ENCODE measurements at places on chromosomes 5 and 9.

DNA sequence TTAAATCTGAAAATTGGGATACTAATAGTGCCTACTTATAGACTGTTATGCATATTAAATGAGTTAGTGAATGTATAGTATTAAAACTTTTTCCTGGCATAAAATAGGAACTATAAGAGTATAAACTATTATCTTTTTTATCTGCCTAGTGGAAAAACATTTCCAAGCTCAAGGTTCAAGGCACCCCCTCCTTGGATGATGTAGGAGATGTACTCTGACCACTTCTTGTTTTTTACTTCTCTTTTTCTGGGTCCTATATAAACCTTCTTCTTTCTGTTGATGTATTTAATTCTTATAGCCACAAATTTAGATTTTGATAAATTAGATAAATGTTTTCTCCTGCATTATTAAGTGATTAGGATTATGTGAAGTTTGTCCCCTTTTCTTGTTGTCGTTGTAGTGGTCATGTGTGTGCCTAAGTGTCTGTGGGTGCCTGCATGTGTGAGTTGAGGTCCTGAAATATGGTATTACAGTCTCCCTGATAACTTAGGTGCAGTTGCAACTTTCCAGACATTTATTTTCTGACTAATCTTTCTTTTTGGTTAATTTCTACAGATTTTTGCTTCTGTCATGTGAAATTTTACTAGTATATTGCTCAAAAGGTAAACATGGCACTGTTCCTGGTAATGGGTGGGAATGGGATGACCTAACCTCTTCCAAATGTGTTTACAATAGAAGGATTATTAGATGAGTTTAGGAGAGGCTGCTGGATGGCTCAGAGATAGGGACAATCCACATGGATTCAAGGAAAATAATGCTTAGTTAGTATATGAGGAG lies 160.8 kb upstream of the CDKN2B start:
- no peaks in the 10 kb centered on the region for H3K27me3 ChIP-seq
- peak overlapping the region; percentile 18 for H3K4me3 ChIP-seq
- peaks cover 49% of the 10 kb centered on the region for H3K4me1 ChIP-seq
- H3K36me3 ChIP-seq, result peaks cover 5% of the 10 kb centered on the region
- DNase-seq, result no peak
- H3K27ac ChIP-seq, result peak overlapping the region; percentile 83

DNA sequence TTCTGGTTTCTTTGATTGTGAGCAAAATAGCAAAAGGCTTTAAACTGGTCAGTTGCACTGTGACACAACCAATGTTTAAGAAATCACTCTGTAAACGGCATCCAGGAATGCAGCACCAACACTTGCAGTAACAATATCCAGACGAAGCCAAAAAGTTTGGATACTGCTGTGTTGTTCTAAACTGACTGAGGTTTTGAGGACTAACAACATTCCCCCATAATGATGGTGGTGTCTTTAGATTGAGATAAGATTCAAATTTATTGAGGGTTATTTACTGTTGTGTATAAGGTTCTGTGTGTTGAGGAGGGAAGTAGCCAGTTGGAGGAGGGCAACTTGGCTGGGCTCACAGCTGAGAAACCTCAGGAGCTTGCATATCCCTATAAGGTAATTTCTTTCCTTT lies 353.6 kb downstream of the BNC2 start:
- no peak overlapping the region for H3K27ac ChIP-seq
- H3K4me1 ChIP-seq, result no peaks in the 10 kb centered on the region
- no peaks in the 10 kb centered on the region for H3K27me3 ChIP-seq

GRCh38 chr9:129493002-129493705 lies 127.7 kb downstream of the C9orf50 start:
- peaks cover 29% of the 10 kb centered on the region for H3K4me1 ChIP-seq
- H3K27me3 ChIP-seq, result peaks cover 29% of the 10 kb centered on the region
- no peak overlapping the region for H3K27ac ChIP-seq
- no peak overlapping the region for H3K4me3 ChIP-seq
- peaks cover 25% of the 10 kb centered on the region for H3K36me3 ChIP-seq

DNA sequence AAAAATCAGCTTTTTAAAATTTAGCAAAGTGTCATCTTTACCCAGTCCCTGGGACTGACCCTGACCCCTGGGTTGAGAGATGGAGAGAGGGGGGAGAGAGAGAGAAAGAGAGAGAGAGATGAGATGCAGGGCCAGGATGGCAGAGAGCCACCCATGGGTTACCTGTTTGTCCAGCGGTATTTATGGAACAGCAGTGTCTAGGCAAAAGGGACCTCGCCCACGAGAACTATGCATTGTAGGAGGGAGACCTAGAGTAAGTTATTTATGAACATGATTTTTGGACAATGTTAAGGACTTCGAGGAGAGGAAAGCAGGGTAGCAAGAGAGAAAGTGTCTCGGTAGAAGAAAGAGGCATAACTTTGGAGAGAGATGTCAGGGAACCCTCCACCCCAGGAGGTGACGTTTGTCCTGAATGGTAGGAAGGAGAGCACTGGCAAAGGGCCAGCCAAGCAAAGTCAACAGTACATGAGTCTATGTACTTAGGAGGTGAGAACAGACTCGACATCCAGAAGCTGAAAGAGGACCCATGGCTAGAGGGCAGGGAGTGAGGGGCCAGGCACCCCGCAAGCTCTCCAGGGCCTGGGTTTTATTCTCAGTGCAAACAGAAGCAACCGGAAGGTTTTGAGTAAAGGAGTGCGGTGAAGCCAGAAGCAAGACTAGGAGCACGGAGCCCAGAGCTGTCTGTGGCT lies 30.5 kb upstream of the MSX2 start:
- peaks cover 1% of the 10 kb centered on the region for H3K4me1 ChIP-seq
- no peak overlapping the region for H3K27ac ChIP-seq
- no peaks in the 10 kb centered on the region for H3K36me3 ChIP-seq
- DNase-seq, result no peak
- H3K27me3 ChIP-seq, result peaks cover 58% of the 10 kb centered on the region
- H3K4me3 ChIP-seq, result no peak overlapping the region

DNA sequence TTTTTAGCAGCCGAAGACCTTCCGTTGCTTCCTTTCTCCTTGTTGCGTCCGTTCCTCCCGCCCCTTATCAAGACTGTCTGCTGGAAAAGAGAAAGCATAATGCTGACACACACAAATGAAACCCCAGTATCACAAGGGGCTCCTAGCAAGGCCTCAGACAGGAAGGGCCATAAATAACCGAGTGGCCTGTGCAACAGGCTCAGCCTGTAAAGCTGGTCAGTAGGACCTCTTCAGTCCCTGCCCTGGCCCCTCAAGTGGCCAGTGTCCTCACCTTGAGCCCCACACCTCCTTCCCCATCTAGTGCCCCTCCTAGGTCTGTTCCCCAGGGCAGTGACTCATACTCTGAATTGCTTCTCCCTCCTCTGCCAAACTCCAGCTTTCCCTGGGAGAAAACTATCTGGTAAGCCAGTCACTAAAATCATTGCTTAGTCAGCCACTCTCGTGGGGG lies 174.6 kb upstream of the IL12B start:
- peak overlapping the region; percentile 7 for H3K27ac ChIP-seq
- H3K27me3 ChIP-seq, result peaks cover 9% of the 10 kb centered on the region
- no peak overlapping the region for H3K4me3 ChIP-seq
- DNase-seq, result no peak
- no peaks in the 10 kb centered on the region for H3K36me3 ChIP-seq

DNA sequence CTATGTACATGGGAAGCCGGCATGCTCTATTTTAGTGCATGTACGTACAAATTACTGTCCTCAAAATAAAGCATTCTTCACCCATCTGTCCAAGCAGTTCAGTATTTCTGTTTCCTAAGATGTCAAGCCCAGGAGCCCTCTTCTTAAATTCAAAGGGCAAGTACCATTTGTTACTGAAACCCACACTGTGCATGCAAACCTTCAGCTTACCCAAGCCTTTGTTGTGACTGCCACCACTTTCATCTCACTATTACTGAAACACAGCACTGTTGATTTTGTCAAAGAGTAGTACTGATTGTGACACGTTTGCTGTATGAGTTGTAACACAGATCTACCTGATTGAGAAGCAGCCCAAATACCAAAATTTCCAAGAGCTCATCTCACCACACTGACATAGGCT lies 390.4 kb upstream of the IZUMO3 start:
- no peaks in the 10 kb centered on the region for H3K36me3 ChIP-seq
- H3K27ac ChIP-seq, result no peak overlapping the region
- peaks cover 10% of the 10 kb centered on the region for H3K4me1 ChIP-seq
- H3K27me3 ChIP-seq, result no peaks in the 10 kb centered on the region
- H3K4me3 ChIP-seq, result no peak overlapping the region

DNA sequence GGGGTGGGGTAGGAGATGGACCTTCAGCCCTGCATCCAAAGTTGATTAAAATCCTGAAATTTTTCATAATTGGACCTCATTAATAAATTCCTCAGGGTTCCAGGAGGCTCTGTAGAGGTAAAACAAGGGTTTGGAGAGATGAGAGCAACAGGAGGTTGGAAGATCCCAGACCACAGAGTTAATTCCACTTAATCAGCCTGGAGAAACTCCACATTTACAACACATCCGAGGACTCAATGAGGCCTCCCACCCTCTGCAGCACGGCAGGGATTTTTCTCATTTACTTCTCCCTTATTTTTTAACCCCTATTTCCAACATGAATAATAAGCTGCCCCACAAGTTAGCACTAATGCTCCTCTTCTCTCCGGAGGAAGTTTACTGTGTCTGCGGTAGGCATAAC lies 165.0 kb upstream of the MAP3K1 start:
- H3K27me3 ChIP-seq, result no peaks in the 10 kb centered on the region
- H3K4me1 ChIP-seq, result peaks cover 26% of the 10 kb centered on the region
- no peak overlapping the region for H3K4me3 ChIP-seq

DNA sequence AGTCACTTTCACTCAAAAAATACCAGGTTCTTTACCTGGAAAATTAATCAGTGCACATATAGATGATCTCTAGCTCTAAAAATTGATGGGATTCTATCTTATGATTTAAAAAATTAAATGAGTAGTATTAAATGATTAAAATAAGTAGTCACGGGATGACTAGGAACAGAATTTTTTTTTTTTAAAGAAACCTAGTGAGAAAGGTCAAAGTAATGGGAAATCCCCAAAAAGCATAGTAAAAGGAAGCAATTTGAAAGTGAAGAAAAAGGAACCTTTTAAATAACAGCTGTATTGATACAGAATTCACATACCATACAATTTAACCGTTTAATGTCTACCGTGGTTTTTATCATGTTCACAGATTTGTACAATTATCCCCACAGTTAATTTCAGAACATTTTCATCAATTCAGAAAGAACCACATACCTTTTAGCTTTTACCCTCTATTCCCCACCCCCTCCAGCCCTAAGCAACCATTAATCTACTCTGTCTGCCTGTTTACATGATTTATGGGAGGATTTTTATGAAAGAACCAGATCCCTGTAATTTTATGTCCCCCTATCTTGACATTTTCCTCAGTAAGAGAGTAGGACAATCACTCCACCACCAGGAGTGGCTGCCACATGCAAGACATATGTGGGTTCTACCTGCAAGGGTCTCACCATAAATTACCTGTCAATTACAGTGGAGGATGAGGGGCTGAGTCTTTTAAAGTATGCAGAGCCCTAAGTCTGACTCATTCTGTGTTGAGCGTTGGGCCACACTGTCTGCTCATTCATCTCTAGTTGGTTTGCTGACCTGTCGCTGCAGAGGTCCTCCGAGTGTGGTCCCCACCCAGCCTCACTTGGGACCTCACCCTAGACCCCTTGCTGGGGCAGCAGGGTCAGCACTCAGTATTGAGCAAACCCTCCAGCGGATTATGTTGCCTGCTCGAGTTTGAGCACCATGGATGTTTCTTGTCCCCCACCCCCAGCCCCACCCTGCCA lies 16.0 kb downstream of the ANKRD33B start:
- H3K4me1 ChIP-seq, result peaks cover 74% of the 10 kb centered on the region
- H3K27me3 ChIP-seq, result no peaks in the 10 kb centered on the region
- H3K27ac ChIP-seq, result peak overlapping the region; percentile 95
- H3K4me3 ChIP-seq, result peak overlapping the region; percentile 74
- H3K36me3 ChIP-seq, result peaks cover 78% of the 10 kb centered on the region

GRCh38 chr5:149683964-149684363 lies 46.1 kb upstream of the PPARGC1B start:
- no peak for DNase-seq
- peaks cover 15% of the 10 kb centered on the region for H3K27me3 ChIP-seq
- no peak overlapping the region for H3K27ac ChIP-seq
- no peaks in the 10 kb centered on the region for H3K36me3 ChIP-seq

DNA sequence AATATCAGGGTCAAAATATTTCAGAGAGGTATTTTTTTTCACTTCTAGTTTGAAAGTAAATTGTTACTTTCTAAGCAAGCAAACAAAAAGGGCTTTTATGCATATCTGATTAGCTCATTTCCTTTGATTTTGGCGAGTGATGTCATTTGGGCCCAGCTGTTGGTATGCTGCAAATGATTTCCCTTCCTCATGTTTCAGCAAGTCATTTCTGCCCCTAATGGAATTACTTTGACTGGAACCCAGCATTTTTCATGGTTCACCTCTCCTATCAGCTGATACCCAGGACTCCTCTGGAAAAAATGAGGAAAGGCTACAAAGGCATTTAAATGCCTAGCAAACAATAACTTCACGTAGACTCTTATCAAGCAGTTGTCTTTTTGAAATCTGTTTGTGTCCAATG lies 500.6 kb downstream of the EBF1 start:
- no peak overlapping the region for H3K27ac ChIP-seq
- H3K4me3 ChIP-seq, result no peak overlapping the region

GRCh38 chr9:133979273-133979920 lies 12.7 kb downstream of the VAV2 start:
- H3K36me3 ChIP-seq, result peaks cover 43% of the 10 kb centered on the region
- H3K4me1 ChIP-seq, result peaks cover 92% of the 10 kb centered on the region
- no peak for DNase-seq
- peak overlapping the region; percentile 54 for H3K4me3 ChIP-seq

DNA sequence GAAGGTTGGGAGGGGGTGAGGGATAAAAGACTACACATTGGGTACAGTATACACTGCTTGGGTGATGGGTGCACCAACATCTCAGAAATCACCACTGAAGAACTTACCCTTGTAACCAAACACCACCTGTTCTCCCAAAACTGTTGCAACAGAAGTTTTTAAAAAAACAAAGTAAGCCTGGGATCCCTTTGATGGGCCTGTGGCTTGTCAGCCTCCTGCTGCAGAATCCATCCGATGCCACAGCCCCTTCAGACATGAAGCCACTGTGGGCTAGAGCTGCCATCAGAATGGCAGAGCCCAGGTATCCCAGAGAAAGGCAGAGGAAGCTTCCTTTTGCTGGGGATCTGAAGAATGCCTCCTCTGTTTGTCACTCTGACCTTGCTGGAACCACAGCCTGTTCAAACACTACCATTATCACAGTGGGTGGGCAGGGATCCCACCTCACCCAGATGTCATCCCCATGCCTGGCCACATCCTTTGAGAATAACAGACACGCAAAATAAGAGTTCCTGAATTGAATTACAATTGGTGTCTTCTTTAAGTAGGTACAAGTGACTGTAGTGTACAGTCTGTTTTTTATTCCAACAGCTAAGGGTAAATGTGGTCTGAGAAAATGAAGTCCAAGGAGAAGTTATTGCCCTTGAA lies 78.1 kb upstream of the DIRAS2 start:
- no peaks in the 10 kb centered on the region for H3K36me3 ChIP-seq
- peaks cover 7% of the 10 kb centered on the region for H3K4me1 ChIP-seq
- no peak overlapping the region for H3K4me3 ChIP-seq
- DNase-seq, result no peak
- no peaks in the 10 kb centered on the region for H3K27me3 ChIP-seq

GRCh38 chr5:71862087-71862486 lies 143.0 kb downstream of the CARTPT start:
- DNase-seq, result no peak
- no peaks in the 10 kb centered on the region for H3K36me3 ChIP-seq
- no peaks in the 10 kb centered on the region for H3K4me1 ChIP-seq
- no peak overlapping the region for H3K4me3 ChIP-seq
- H3K27ac ChIP-seq, result no peak overlapping the region
- H3K27me3 ChIP-seq, result peaks cover 21% of the 10 kb centered on the region

GRCh38 chr9:89054865-89055495 lies 63.7 kb downstream of the S1PR3 start:
- no peak overlapping the region for H3K27ac ChIP-seq
- DNase-seq, result no peak
- no peak overlapping the region for H3K4me3 ChIP-seq
- H3K27me3 ChIP-seq, result peaks cover 10% of the 10 kb centered on the region

Measured in stimulated activated naive B cell treated with anti-CD40 and anti-IgM and Interleukin-4, amounts not matched to agents 10 μg/mL and 1 μg/mL and 100 μg/mL, for 72 hours (primary cell).